Activated naive CD4-positive, alpha-beta T cell treated with anti-CD3 and anti-CD28 coated beads for 36 hours (primary cell): ENCODE measurements at places on chromosomes 2 and 18.
A peak's percentile ranks its signal among the peaks of the same experiment; 100 is the strongest.

GRCh38 chr2:58407487-58407886 is 166.4 kb upstream of the FANCL start:
- DNase-seq, result no peak

DNA sequence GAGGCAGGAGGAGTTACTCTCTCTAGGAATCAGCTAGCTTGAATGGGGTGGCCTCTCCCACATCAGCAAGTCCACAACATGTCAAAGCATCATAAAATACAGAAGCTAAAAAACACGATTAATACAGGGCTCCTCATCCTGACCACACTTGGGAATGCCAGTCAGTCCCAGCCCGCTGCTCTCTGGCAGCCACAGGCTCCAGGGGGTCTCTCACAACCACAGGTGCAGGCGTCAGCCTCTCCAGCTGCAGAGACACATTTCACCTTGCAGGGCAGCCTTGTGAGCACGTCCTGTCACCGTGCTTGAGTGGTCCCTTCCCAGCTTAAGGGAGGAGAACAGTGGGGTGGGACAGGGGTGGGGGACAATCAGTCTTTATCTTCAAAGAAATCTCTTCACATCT is 137.4 kb upstream of the SH3BP4 start:
- DNase-seq, result no peak

DNA sequence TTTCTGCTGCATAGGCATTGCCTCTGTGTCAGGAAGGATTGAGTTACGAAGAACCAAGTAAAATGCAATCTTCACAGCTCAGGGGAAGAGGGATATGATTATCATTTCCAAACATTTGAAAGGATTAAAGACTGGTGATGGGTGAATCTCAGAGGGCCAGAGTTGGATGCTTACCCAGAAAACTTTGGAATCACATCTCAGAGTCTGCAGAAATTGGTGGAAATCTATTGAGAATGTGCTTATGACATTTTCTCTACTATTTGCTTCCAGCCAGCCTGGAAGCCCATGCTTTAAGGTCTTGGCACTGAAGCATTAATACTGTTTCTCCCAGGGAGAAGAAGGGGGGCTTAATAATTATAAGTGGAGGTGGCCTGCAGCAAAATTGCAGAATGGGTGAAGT is 1301.4 kb upstream of the PIK3C3 start:
- no peak for DNase-seq

DNA sequence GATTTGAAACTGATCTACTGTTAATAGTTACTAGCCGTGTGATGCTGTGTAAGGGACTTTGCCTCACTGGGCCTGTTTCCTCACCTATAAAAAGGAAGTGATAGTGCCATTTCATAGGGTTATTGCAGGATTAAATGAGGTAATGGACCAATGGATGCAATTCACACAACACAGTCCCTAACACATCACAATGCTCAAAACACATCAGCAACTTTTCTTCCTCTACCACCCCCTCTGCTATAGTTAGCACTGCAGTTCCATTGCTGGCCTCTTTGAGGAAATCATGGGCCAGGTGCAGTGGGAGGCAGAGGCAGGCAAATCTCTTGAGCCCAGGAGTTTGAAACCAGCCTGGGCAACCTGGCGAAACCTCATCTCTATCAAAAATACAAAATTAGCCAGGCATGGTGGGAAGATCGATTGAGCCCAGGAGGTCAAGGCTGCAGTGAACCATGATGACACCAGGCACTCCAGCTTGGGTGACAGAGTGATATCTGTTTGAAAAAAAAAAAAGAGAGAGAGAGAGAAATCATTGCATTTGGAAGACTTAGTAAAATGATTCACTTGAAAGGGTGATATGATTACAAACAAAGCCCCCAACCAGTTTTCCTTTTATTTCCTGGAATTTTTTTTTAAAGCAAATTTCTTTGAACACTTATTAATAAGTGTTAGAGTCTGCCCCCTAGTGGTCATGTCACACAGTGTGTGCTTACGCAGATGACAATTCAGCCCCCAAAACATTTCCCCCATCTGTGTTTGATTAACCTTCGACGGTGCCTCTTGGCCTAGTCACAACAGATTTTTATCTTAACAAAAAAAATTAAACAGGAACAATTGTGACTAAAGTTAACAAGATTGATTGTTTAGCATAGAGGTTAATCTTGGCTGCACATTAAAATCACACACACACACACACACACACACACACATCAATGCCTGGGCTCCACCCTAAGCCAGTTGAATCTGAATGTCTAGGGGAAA is 88.6 kb upstream of the BCL11A start:
- peak; percentile 41 for DNase-seq

- no peak for DNase-seq
These were observed 585.7 kb upstream of the GCFC2 start for GRCh38 chr2:76296438-76296837.
